Progenitor cell of endocrine pancreas (in vitro differentiated cells): ENCODE measurements at places on chromosomes 3 and 15. TPM values are rescaled to one million over a fixed set of nuclear protein-coding genes. Genes with fewer than 3 reads are reported as not detected.

The ALPK3 gene
- total RNA-seq, result 122 TPM in 2 replicates

The MLF1 gene
- 20.2 and 21.7 TPM in 2 replicates for total RNA-seq

The SH3GL3 gene
- total RNA-seq, result 1.1 and 1.2 TPM in 2 replicates

The PLA2G4F gene
- 0.60 and 0.87 TPM in 2 replicates for total RNA-seq

The HRH1 gene
- 0.09 TPM in 1 of 2 replicates, not detected in the other for total RNA-seq

The LOXL1 gene
- total RNA-seq, result 17.1 and 17.4 TPM in 2 replicates

The C3orf85 gene
- not detected in 2 replicates for total RNA-seq

The KATNBL1 gene
- total RNA-seq, result 63.0 and 71.4 TPM in 2 replicates

The ROPN1 gene
- total RNA-seq, result not detected in 2 replicates

- no peaks in the 10 kb centered on the region for H3K36me3 ChIP-seq
- DNase-seq, result no peak
- H3K4me3 ChIP-seq, result peak overlapping the region; percentile 42
- H3K4me1 ChIP-seq, result peaks cover 60% of the 10 kb centered on the region
Observed at GRCh38 chr3:37766797-37767776, 94.6 kb upstream of the CTDSPL start.

DNA sequence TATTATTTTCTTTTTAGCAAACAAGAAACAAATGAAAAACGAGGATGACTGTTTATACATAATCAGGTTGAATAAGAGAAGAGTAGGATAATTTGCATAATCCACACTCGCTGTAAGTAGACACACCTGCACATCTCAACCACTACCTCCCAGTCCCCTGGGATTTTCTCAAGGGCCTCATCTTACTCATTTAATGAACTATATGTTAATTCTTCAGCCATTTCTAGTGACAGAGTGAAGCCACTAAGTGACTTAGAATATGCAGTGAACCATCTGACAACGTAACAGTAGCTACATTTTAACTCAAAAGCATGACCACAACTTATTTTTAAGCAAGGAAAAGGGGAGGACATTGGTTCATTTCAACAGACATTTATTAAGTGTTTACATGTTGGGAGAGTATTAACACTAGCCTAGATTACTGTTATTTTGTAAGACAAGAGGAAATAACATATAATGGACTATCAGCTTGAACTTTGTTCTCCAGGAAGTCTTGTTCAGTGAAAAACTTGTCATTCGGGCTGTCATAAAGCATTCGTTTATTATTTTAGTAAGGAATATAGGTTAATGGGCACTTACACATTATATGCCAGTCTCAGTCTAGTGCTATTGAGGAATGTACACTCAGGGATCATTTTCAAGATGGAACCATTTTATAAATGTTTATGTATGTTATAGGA is 173.0 kb upstream of the ROBO2 start:
- no peak for DNase-seq
- peaks cover 14% of the 10 kb centered on the region for H3K4me1 ChIP-seq
- no peak overlapping the region for H3K27ac ChIP-seq
- no peaks in the 10 kb centered on the region for H3K27me3 ChIP-seq

- no peak overlapping the region for H3K27ac ChIP-seq
- H3K4me1 ChIP-seq, result peaks cover 10% of the 10 kb centered on the region
- no peak overlapping the region for H3K4me3 ChIP-seq
- DNase-seq, result no peak
Observed at GRCh38 chr3:126447456-126448106, 28.1 kb downstream of the ZXDC start.

GRCh38 chr3:115423170-115423569 is 200.1 kb upstream of the GAP43 start:
- H3K4me3 ChIP-seq, result no peak overlapping the region
- H3K4me1 ChIP-seq, result no peaks in the 10 kb centered on the region
- no peak for DNase-seq
- H3K27me3 ChIP-seq, result no peaks in the 10 kb centered on the region
- H3K27ac ChIP-seq, result no peak overlapping the region
